ENCODE measurements at places on chromosomes 1 and 21.

GRCh38 chr1:115184260-115184950 is 95.1 kb upstream of the TSPAN2 start:
- DNase-seq: no peak

DNA sequence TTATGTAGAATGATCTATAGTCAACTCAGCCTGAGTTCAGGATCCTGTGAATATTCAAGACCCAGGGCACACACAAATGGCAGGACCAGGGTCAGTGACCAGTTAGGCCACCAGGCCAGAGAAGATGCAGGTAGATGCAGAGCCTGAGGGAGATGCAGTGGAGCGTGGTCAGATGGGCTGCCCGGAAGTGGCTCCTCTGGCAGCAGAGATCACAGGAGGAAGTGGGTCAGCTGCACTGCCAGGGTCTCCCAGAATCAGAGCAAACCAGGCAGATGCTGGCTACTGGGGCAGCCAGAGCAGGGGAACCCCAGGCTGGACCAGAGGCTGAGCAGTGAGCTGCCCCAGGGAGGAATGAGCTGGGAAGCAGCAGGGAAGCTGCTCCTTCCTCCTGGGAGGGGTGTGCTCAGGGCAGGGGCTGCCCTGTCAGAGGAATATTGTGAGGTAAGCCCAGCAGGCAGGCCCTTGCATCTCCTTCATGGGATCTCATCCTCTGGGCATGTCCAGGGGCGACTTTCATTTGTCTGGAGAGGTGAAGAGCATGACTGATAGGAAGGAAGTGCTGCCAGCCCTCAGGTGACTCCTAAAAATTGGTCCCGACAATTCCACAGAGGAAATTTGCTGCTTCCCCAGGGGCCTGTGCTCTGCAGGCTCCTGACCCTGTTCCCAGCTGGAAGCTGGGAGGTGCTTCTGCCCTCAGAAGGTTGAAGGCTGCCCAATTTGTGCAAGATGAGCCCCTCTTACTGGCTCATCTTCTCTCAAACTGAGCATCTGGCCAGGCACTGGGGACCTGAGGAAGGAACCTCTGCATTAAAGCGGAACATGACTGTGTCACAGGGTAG is 49.3 kb downstream of the STUM start:
- DNase-seq: no peak

- DNase-seq: no peak
These were observed 22.4 kb upstream of the PADI2 start for GRCh38 chr1:17141441-17142197.

DNA sequence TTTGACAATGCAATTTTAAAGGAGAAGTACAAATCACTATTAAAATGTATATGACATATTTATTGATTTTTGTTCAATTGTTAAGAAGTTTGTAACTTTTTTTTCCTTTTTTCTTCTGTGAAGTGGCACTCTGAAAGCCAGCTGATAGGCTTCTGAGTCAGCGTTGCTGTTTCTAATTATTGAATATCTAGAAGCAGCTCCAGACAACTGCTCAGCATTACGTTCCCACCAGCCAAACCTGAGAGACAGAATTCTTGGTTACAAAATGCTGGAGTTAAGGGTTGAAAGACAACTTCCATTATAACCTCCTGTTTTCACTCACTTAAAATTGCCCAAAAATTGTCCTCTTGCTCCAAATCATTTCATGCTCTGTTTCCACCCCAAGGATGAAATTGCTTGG is 31.4 kb upstream of the LMX1A start:
- DNase-seq: no peak

GRCh38 chr1:203672346-203672745 is 45.7 kb downstream of the ATP2B4 start:
- no peak for DNase-seq

- DNase-seq: no peak
These were observed 191.9 kb downstream of the RRAGC start for GRCh38 chr1:38667626-38668025.

- no peak for DNase-seq
These were observed 63.8 kb upstream of the ARHGAP29 start for GRCh38 chr1:94301186-94301585.

Measured in activated CD8-positive, alpha-beta memory T cell treated with anti-CD3 and anti-CD28 coated beads for 4 hours (primary cell).